Adrenal gland (tissue), 19 donors: ENCODE measurements at places on chromosomes 11 and 22.

DNA sequence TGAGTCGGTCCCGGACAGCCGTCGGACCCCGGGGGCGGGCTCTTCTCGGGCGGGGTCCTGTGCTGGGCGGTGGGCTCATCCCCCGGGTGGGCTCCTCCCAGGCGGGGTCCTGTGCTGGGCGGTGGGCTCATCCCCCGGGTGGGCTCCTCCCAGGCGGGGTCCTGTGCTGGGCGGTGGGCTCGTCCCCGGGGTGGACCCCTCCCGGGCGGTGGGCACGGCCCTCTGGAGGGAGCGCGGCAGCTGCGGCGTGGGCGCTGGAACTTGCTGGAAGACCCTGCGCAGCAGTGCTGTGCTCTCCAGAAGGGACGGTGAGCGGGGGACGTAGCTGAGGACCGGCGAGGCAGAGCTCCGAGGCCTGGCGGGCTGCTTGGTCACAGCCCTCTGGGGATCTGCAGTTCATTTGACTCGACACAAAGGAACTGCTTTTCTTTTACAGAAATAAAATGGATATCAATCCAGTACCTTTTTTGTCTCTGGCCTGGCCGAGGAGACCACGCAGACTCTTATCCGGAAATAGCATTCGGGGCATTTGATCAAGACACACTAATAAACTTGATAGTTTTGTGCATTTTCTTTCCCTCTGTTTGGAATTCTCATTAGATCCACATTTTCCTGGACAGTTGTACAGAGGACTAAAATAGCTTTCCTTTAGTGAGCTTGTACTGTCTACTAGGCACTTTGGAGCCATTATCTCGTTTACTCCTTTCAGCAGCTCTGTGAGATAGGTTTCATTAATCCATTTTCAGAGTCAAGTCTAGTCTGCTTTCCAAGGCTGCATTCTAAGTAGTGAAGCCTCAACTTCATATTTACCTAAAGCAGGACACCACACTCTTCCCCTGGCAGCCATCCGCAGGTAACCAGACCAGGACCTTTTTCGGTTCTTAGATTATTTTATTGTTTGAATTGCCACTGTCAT lies 812 bp downstream of the JAM3 start:
- no peak for DNase-seq

GRCh38 chr11:6433998-6434660 lies 6.7 kb downstream of the HPX start:
- no peak for DNase-seq

DNA sequence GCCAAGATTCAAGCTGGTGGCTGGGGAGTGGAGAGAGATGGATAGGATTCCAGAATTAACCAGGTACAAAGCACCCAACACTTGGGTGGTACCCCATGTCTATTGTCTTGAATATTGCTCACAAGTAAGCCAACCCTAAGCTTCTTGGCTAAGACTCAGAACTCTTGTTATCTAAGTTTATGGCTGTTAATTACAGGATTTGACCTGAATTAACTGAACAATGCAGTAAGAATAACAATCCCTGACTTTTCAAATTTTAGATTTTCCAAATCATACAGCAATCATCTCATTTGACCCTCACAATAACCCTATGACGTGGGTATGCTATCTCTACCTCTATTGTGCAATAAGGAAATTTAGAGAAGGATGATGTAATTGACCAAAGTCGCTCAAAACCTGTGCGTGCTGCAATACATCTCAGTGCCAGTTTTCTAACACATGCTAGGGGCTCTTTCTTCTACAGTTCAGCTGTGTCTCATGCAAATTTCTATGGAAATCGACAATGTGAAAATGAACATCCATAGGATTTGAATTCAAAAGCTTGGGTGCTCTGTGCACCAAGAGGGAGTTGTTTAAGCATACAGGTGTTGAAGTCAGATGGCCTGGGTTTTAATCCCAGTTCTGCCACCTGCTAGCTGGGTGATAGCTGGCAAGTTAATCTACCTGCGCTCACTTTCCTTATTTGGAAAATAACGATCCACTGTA lies 40.1 kb upstream of the APLNR start:
- DNase-seq = no peak

DNA sequence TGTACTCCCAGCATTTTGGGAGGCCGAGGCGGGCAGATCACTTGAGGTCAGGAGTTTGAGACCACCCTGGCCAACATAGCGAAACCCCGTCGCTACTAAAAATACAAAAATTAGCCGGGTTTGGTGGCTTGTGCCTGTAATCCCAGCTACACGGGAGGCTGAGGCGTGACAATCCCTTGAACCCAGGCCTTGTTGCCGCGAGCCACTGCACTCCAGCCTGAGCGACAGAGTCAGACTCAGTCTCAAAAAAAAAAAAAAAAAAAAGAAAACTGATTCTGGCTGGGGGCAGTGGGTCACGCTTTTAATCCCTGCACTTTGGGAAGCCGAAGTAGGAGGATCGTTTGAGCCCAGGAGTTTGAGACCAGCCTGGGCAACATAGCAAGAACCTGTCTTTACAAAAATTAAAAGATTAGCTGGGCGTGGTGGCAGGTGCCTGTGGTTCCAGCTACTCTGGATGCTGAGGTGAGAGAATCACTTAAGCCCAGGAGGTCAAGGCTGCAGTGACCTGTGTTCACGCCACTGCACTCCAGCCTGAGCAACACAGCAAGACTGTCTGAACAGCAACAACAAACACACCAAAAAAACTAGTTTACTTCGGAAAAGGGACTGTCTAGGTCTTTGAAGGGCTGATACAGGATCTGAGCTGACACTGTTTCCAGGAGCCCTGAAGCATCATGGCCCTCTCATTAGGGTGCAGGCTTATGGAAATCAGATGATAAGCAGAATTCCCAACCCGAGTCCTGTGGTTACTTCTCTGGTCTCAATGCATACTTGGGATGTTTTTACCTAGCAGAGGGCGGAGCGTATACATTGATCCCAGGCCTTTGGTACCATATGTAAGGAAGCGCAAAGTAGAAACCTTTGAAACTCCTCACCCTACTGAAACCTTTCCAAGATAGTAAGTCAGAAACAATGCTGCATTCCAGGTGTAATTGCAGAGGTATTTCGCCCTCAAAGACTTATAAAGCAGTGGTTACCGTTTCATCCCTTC lies 1.8 kb upstream of the CHKB start:
- no peak for DNase-seq

- DNase-seq = no peak
Measured at GRCh38 chr11:61749591-61750217, 2.7 kb upstream of the MYRF start.

GRCh38 chr22:47781427-47782111 lies 1019.1 kb downstream of the TBC1D22A start:
- DNase-seq = no peak
